ENCODE measurements at places on chromosomes 3 and 15.

DNA sequence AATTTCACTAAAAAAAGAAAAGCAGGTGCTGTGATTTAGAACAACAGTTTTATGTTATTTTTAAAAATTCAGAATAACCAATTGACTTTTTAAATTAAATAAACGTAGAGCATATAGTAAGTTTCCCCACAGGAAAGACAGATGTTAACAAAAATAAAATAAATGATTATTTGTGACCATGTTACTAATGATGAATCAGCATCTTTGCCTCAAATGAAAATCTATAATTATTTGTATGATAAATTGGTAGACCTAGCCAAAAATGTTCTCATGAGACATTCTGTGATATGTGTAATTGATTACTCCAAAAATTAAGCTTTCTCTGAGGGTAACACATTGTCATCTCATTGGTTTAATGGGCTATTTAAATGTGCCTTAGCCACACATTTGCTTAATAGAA, 948.0 kb downstream of the NAALADL2 start:
- no peak for DNase-seq

DNA sequence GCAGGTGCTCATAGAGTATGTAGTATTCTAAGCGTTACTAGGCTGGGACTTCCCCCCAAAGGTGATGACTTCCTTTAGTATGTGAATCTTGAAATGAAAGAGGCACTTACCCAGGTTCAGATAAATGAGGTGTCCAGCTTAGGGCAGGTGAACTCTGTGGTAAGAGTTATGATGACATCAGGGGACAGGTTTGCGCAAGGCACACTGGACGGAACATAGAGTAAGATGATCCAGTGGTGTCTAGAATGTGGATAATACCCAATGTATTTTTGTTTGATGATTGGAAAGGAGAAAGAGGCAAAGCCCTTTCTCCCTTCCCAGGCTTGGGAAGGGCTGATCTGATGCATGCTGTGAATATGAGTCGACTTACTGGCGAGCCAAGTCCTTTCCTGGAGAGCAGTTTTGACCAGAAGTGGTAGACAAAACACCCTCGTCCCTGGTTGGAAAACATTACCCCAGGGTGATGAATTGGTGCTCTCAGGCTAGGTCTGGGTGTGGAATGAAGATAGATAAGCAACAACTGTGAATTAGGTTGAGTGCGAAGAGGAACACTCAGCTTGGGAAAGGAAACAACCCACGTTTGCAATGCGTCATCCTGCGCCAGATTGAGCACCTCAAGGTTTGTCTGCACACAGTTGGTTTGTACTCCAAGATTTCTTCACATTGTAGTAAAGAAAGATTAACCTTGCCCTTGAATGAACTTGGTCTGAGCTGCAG, 124.2 kb downstream of the GHSR start:
- DNase-seq: no peak

DNA sequence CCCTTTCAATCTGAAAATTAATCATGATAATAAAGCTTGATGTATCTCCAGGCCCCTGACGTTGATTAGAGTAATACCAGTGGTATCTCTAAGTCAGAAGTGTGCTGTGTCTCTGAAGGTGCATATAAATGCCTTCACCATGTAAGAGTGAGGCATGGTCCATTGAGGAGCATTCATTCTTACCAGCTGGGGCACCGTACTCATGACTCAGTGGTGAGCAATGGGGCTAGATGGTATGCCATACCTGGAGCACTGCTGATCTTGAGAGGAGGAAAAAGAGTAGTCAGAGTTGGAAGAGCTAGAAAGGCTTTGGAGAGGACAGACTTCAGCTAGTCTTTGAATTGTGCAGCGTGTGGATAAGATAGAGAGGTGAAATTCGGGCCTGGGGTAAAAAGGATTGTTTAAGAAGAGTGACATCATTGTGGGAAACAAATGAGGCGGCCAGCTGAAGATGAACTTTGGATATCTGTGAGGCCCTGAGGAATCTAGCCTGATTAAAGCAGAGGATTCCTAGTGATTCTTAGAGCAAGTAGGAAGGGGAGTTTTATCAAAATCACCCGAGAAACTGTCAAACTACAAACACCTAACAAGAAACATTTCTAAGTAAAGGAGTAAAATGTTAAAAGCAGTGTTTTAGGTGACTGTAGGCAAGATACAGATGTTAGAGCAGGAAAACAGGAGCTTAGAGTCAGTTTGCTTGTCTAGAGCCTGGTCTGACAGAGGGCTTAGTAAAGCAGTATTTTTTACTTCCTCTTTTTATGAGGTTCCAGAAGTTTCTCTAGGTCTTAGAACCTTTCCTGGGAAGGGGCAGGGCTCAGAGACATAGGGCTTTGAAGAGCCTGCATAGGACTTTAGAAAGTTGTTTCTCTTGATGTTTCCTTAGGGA, 13.6 kb downstream of the TMOD3 start:
- DNase-seq: no peak

GRCh38 chr15:65954289-65954741, 85.0 kb downstream of the RAB11A start:
- DNase-seq: no peak

GRCh38 chr3:184914628-184915027, 102.7 kb downstream of the VPS8 start:
- DNase-seq: no peak

DNA sequence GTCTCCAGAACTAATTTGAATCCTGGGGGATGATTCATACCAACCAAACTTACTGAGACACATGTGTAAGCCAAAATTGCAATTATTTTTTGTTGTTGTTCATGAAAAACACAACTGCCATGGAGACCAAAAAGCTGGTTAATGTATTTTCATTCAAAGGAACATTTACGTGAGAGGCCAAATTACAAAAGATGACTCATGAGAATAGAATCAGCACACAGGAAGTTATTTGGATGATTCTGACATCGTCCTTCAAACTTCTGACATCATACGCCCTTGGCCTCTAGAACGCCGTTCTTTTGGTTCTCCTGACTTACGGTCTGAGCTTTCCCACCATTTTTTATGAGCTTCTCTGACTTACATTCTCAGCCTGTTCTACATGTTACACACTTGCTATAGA, 3.0 kb upstream of the ZNF280D start:
- no peak for DNase-seq

DNA sequence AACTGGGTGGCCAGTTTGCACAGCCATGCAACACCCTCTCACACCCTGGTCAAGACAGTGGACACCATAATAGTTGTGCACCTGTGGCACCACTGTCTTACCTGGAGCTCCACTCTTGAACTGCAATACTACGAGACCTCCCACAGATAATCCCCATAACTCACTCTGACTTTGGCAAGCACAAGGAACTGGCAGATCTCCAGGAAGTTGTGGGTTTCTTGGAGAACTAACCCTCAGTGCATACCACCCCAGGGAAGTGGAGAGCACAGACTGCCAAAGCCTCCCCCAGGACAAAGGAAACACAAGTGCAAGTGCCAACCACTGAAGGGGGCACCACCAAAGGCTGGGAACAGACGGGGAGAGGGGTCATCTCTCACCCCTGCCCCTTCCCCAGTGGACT, 318.6 kb downstream of the SUCLG2 start:
- DNase-seq: no peak

DNA sequence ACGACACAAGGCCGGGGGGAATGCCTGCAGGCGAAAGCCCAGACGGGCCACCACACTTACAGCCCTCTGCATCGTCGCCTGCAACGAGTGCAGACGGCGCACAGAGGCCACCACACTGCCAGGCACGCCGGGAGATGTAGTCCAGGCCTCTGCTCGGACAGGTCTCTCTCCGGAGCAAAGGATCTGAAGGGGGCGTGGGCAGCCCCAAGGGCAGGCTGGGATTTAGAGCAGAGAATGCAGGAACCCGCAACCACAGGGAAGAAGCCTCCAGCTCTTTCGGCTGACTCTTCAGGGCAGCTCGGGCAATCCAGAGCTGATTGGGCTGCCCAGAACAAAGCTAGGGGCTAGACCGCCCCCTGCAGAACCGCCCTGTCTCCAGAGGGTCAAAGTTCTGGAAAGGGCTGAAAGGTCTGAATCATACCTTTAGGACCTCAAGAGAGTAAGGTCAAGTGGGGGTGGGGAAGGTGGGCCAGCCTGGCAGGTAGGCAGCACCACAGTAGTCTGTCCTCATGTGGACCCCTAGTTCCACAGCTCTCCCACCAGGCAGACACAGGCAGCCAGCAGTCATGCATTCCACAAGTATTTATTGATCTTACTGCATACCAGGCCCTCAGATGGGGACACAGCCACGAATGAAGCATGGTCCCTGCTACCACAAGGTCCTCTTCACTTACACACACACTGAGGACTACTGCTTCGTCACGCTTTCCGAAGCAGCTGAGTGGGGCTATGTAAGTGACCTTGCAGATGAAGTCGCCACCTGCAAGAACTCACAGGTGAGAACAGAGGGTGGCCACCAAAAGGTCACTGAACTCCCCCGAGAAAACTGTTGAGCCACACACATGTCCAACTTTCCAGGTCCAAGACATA, at the start of gene AMT:
AMT (minus strand) TSS at position 95 of the 870 bp plus-strand sequence; CDS start at position 72, 23 bp downstream.
- DNase-seq: no peak

DNA sequence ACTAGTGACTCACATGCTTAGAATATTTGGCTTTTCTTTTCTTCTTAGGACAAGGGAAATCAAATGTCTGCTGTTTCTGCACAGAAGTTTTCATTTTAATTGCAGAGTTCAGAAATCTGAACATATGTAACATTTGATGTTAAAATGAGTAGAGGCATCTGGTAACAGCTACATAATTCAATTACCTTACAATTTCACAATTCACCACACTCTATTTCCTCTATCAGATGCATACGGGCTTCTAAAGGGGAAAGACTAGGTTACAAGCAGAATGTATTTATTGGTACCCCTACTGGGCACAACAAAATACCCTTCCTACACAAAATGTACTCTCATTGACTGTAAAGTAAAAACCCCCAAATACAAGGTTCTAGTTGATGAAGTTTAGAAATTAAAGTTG, 176.0 kb downstream of the SOX2 start:
- DNase-seq: no peak

- no peak for DNase-seq
Measured at GRCh38 chr3:71458895-71459294, 124.6 kb downstream of the FOXP1 start.

DNA sequence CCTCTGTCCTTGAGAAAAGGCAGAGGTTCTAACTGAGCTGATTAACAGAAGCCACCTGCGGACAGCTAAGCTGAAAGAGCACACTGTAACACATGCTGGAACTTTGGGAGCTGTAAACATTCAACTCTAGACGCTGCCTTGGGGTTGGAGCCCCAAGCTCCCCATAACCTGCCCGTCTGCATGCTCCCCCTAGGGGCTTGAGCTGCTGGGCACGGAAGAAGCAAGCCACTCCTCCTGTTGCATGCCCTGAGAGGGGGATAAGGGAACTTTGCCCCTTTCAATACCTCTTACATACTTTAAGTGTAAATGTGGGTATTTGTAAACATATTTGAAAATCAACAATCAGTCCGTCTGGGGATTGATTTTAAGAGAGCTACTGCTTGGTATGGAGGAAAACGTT, 188.4 kb downstream of the ADAMTSL3 start:
- no peak for DNase-seq

DNA sequence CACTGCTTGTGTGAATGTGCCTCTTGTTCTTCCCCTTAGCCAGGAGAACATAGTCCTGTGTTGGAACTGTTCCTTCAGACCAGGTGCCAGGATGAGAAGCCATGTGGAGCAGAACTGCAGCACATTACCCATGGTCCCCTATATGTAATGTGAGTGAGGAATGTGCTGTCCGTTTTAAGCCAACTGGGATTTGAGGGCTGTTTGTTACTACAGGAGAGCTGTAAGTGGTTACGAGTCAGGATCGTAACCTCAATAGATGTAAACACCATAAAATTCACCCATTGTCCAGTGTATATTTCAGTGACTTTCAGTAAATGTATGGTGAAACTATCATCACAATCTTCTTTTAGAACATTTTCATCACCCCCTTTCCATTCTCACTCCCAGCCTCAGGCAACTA, 10.1 kb upstream of the SCAP start:
- DNase-seq: no peak

DNA sequence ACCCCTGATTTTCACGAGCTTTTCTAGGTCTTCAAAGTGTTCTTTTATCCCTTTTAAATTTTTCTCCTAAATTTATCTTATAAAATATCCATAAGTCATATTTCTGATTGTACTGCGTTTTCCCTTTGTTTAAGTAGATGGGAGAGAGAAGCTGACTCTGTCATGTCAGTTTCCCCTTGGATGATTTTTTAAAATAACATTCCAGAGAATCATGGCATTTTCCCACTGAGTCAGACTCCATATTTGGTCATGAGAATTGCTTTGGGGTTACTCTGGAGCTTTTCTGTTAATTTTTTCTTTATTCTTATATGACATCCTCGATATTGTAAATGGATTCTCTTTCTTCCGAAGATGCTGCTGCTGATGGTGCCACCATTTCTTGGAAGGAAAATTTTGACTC, 28.6 kb upstream of the UMPS start:
- no peak for DNase-seq

GRCh38 chr3:31039145-31039544, 144.7 kb upstream of the GADL1 start:
- no peak for DNase-seq

- DNase-seq: no peak
Measured at GRCh38 chr3:107683447-107683846, 160.7 kb downstream of the BBX start.

- DNase-seq: no peak
Measured at GRCh38 chr15:95018888-95019545, 787.7 kb downstream of the MCTP2 start.

- DNase-seq: peak; percentile 90
Measured at GRCh38 chr3:42502429-42503250, at the start of gene VIPR1. VIPR1 (plus strand) TSS chr3:42502643; CDS start chr3:42502736, 93 bp downstream.

DNA sequence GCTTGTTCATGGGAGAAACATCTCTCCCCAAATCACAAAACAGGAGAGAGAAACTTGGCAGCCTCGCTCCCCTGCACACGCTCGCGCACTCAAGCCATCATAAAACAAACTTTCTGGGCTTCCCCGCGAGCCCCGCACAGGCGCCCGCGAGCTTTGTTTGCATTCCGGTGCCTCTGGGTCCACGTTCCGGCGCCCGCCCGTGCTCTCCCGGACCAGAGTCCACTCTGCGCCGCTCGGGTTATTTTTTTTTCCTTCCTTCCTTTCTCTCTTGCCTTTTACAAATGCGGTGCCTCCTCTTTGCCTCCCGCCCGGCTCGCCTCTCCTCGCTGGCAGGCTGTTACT, 363 bp downstream of the MAGI1 start:
- no peak for DNase-seq
